ENCODE measurements at places on chromosomes 7 and 10.

DNA sequence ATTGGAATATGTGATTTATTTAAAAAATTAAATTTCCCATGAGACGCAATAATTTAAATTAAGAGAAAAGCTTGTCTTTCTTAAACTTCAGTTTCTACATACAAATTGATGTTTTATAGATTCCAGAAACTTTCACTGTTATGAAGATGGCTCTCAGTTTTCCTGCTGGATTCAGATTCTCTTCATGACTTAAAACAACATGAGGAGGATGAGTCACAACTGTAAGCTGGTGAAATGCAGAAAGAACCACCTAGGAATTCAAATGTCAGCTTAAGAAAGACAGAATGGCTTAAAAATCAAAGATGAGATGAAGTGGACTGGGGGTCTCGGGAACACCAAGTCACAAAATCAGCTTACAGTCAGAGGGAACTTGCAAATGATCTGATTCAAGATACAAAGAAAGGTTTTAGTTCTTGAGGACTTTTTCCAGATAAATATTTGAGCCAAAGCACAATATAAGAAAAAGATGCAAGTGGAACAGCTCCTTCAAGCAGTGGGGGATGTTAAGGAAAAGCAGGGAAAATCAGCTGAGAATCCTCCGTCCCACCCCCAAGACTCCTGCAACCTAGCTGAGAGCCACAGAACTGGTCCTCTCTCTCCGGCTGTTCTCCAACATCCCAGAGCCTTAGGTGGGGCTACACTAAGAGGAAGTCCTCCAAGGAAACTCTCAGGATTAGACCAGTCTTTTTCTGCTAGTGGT lies 279.8 kb downstream of the KCNMA1 start:
- no peak for DNase-seq

GRCh38 chr7:83011954-83012353 lies 150.7 kb downstream of the PCLO start:
- no peak for DNase-seq

DNA sequence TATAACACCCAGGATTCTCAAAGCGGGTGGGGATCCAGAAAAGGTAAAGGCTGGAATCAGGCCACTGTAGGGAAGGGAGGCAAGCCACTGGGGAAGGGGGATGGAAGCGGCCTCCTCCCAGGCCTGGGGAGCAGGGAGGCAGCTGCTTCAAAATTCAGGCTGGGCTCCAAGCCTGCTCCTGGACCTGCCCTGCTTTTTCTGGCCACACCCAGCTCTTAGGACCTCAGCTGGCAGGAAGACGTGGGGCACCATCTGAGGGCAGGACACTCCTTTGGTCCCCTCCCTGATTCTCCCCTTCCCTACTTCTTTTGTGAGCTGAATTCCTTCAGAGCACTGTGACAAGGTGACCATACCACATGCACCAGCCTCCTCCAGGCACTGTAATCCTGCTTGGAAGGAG lies 4.6 kb upstream of the LBX1 start:
- DNase-seq, result no peak

- DNase-seq, result no peak
These were observed 110.1 kb downstream of the SNX13 start for GRCh38 chr7:17830206-17830605.

GRCh38 chr7:2354939-2355704 lies 495 bp downstream of the EIF3B start:
- no peak for DNase-seq

- DNase-seq, result no peak
These were observed 109.5 kb downstream of the DNAJB6 start for GRCh38 chr7:157446322-157446721.

GRCh38 chr10:10911471-10911921 lies 106.2 kb upstream of the CELF2 start:
- no peak for DNase-seq

- DNase-seq, result no peak
These were observed 136.7 kb downstream of the HECW1 start for GRCh38 chr7:43248961-43249822.

- DNase-seq, result no peak
These were observed at the start of gene IRF5 for GRCh38 chr7:128937647-128938543. Gene IRF5 (plus strand): TSS chr7:128937927. CDS start chr7:128942082, 4,155 bp downstream.

DNA sequence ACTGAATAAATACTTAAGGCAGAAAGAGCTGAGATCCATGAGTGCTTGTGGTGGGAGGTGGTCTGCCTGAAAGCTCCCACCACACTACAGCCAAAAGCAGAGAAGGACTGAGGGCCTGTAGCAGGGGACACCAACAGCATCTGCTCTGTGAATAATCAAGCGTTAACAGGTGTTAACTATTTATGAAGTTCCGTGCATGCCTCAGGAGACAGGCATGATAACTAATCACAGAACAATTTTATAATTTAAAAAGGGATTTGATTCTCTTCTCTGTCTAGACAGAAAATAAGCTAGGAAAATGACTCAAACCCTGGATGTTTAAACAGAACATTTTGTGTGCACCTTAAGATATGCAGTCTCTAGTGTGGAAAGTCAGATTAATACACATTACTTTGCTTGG lies 61.5 kb upstream of the GHITM start:
- no peak for DNase-seq

DNA sequence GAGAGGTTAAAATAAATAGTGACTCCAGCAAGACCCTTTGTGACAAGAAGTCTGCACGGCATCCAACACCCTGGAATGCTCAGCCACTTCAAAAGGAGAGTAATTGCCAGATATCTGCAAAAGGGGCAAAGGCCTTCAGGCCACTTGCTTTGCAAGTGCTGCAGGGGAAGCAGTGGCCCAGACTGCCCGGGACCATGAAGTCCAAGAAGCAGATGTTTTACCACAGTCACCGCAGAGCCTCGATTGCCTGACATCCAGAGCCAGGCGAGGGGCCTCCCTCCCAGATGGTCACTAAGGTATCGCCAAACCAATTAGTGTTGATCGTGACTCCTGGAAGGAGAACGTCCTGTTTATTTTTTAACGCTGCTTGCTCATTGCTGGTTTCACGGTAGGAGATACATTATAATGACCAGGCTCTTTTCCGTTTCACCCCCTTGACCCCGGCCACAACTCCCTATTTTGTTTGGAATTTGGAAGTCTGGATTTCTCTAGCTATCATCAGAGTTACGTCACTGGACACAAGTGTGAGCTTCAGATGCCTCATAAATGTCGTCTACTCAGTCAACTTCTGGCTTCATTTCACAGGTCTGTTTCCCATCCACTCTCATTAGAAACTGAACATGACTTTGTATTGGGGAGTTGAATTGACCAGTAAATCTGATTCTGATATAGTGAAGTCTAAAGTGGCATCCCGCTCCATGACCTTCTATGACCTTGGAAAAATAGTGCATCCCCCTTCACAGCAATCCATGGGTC lies 276.2 kb downstream of the WDR11 start:
- DNase-seq, result no peak

- no peak for DNase-seq
These were observed 17.2 kb downstream of the EBF3 start for GRCh38 chr10:129946859-129947258.

DNA sequence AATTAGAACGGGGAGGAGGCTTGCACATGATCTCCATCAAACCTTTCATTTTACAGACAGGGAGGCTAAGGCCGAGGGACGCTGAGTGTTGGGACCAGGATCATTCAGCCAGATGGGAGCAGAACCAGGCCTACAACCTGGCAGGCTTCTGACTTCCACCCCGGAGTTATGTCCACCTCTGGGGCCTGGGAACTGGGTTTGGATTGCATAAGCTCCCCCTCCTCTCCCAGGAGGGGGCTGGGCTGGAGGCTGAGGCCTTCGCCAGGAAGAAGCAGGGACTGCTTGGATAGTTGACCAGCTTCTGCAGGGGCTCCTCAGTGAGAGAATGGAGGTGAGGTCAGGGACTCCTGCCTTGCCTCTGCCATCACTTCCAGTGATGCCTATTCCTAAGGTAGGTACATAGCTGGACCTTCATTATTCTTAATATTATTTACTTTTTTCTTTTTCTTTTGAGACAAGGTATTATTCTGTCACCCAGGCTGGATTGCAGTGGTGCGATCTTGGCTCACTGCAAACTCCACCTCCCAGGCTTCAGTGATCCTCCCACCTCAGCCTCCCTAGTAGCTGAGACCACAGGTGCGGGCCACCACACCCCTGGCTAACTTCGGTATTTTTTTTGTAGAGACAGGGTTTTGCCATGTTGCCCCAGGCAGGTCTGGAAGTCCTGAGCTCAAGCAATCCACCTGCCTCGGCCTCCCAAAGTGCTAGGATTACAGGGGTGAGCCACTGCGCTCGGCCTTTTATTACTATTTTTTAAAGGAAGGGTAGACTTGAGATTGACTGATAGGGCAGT lies 1.3 kb downstream of the SNX10 start:
- DNase-seq, result no peak

DNA sequence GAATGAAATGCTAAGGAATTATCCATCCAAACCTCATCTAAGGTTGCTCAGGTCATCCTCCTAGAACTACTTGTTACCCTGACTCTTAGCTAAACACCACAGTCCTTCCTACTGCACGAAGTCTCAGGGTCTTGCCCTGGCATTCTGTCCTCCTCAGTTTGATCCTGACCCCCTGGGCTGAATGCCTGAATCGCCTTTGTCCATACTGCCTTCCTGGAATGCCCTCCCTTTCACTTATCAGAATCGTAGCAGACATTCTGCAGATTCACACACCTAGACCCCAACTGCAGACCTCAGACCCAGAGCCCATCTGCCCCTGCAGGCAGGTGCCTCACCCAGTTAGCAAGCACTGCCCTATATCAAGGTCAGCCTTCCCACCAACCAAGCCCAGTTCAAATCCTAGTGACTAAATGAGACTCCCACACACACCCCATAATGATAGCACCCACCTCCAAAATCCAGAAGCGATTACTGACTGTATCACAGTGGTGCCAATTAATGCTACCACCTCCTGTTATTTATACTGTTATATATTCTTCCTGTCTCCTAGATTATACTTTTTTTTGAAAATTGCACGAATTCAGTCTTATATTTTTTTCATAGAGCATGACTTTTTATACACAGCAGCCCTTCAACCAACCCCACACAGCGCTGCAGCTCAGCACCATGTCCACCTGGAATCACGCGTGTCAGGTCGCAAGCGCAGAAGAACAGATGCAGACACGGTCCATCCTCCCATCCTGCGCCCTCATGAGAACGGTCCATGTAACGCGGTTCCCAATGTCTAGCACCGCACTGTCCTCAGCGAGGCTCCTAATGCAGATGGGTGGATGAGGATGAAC lies 3.7 kb downstream of the PARD3 start:
- DNase-seq, result no peak

GRCh38 chr10:7886056-7886455 lies 67.8 kb downstream of the TAF3 start:
- DNase-seq, result no peak
